Progenitor cell of endocrine pancreas (in vitro differentiated cells): ENCODE measurements at places on chromosomes 6 and 20. TPM values are rescaled to one million over a fixed set of nuclear protein-coding genes. Genes with fewer than 3 reads are reported as not detected.

DNA sequence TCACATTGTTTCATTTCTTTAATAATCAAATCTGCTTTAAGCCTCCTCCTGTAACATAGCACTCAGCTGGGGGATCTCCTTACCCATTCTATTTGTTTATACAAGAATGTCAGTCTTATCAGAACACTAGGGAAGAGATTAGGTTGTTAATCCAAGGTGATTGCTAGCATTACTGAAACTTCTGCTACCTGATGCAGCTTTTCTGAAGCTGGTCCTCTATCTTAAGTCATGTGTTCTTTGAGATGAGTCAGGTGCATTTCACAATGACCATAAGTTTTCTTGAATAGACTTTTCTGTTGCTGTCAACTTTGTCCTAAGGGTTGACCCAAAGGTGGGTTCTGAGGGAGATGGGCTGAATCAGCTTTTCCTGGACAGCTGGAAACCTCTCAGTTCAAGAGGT lies 60.7 kb upstream of the SYNCRIP start:
- H3K27me3 ChIP-seq, result no peaks in the 10 kb centered on the region
- no peak overlapping the region for H3K4me3 ChIP-seq
- peaks cover 5% of the 10 kb centered on the region for H3K4me1 ChIP-seq
- no peaks in the 10 kb centered on the region for H3K36me3 ChIP-seq
- DNase-seq, result no peak

- no peak overlapping the region for H3K27ac ChIP-seq
- peaks cover 25% of the 10 kb centered on the region for H3K4me1 ChIP-seq
- DNase-seq, result no peak
- H3K27me3 ChIP-seq, result no peaks in the 10 kb centered on the region
Measured at GRCh38 chr6:36115412-36115811, 14.9 kb upstream of the MAPK13 start.

- peaks cover 22% of the 10 kb centered on the region for H3K4me1 ChIP-seq
- H3K4me3 ChIP-seq, result no peak overlapping the region
- no peak overlapping the region for H3K27ac ChIP-seq
- H3K27me3 ChIP-seq, result no peaks in the 10 kb centered on the region
- no peak for DNase-seq
Measured at GRCh38 chr6:89736893-89737292, 82.7 kb downstream of the MDN1 start.

DNA sequence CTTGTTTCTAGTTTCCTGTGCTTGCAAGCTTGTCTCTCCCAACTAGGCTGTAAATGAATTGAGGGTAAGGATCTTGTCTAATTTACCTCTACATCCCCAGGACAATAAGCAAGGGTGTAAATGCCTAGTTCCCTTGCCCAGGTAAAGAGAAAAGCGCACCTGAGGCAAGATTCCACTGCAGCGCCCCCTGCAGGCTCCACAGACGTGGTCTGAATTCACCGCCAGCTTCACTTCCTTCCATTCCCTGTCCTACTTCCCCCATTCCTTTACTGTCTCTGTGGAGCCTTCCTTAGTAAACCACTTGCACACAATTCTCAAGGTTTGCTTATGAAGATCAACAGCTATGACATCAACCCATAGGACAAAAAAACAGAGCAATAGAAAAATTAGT lies 42.3 kb downstream of the ANKEF1 start:
- H3K36me3 ChIP-seq, result no peaks in the 10 kb centered on the region
- H3K27ac ChIP-seq, result no peak overlapping the region
- peaks cover 3% of the 10 kb centered on the region for H3K4me1 ChIP-seq
- H3K4me3 ChIP-seq, result no peak overlapping the region
- no peaks in the 10 kb centered on the region for H3K27me3 ChIP-seq
- DNase-seq, result no peak

COL21A1 gene
- 16.8 and 20.5 TPM in 2 replicates for total RNA-seq

ASIP gene
- not detected in 2 replicates for total RNA-seq
